ENCODE measurements at places on chromosomes 2 and 18. TPM values are rescaled to one million over a fixed set of nuclear protein-coding genes. Genes with fewer than 3 reads are reported as not detected.

Gene TIMM21
- total RNA-seq = 6.5 TPM

Gene SP140
- total RNA-seq = 0.09 TPM

Gene UGT1A4
- not detected for total RNA-seq

Gene GLI2
- 5.3 TPM for total RNA-seq

Gene LYPD6B
- total RNA-seq = not detected

Gene GRHL1
- 1.3 TPM for total RNA-seq

Measured in fibroblast of the aortic adventitia (primary cell).